ENCODE measurements at places on chromosomes 6 and 20.

DNA sequence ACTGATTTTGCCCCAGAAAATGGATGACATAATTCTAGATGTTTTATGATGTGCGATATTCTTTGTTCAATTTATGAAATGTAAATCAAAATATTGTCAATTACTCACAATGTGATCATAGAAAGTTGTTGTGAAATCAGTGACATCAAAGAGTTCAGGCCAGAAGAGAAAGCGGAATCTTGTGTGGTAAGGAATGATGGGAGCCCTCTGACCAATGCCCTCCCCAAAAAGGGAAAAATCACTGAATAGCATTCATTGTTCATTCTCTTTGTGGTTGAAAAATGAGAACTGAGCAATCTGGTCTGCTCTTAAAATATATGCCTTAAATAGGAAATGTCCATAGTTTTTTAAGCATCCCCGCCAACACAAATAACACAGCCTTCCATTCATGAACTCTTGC is 247.1 kb upstream of the GRIK2 start:
- DNase-seq = no peak

DNA sequence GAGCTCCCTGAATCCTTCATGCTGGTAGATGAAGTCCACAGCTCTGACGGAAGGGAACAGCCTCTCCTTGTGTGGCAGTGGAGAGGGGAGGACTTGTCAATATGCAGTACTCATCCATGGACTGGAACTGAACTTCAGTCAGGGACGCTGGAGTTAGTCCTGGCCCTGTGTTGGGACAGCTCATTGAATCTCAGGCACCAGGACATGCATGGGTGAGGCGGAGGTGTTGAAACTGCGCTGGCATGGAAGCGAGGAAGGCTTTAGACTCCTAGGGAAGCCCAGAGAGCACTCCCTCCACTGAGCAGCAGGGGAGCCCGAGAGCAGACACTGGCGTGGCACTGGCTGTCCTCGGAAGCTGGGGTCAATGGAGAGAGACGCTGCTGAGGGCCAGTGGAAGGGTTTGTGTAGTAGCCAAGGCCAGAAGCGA is 161.3 kb upstream of the GGTLC1 start:
- DNase-seq = no peak

DNA sequence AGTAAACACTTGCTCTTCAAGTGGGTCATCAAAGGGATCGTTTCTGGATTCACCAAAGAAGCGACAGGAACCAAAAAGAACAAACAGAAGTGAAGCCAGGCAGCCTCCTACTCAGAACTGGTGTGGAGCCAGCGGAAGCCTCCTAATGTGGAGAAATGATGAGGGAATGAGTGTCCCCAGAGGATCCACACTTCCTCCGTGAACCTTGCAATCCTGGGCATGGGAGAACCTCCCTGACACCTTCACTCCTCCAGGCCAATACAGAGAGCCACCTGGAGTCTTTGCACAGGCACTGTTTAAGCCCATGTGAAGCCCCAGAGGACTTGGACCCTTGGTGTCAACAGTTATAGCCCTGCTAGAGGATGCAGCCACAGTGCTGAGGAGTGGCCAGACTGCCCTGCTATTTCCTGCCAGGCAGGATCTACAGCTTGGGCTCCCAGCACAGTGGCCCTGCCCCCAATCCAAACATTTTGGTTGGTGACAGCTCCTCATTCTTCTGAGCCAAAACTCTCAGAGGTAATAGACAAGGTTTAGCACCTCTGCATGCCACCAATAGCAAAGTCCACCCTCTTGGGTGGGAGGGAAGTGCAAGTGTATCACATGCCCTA is 23.2 kb upstream of the SERINC1 start:
- no peak for DNase-seq

GRCh38 chr6:169232507-169232931 is 21.1 kb downstream of the THBS2 start:
- peak; percentile 21 for DNase-seq

- DNase-seq = no peak
Measured at GRCh38 chr6:139371421-139372203, 2.8 kb downstream of the CITED2 start.

- no peak for DNase-seq
Measured at GRCh38 chr20:25394276-25394675, 3.6 kb upstream of the ABHD12 start.

DNA sequence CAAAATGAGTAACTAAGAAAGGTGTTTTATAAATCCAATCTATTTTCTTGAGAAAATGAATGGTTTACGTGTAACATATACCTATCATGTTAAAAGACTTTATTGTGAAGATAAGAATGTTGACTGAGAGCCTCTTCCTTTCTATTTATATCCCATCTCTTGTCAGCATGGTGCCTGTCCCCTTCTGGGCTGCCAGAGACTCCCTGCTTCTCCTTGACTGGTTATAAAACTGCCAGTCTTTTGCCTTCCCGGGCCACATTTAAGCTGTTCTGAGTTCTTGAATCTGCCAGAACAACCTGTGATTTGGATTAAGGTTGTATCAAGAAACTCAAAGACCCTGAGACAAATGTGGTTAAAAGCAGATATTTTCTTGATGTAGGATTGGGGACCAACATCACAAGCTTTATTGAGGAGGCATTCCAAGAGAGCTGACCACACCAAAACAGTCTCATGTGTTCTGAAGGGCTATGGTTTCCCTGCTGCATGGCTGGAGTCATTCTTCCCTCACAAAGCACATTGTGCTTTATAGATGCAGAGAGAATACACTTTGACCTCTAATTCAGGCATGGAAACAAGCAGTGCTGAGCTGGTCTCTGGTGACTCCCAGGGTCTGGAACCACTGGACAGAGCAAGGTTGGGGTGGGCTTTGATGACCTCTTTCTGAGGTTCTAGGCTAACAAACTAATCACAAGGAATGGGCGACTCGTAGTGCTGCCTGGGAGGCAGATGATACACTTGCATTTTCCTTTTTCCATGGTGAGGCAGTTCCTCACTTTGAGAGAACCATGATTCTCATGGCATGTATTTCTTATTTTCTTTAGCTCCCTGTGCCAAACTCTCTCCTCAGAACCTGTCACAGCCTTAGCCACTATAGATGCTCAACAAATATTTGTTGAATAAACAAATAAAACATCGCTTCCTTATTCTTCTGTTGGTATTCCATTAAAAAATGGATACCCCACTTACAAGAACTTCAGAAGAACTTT is 205.0 kb upstream of the PREP start:
- no peak for DNase-seq

GRCh38 chr6:39029156-39030011 is 19.2 kb upstream of the GLP1R start:
- peak; percentile 60 for DNase-seq

GRCh38 chr6:112760831-112761230 is 413.7 kb downstream of the RFPL4B start:
- no peak for DNase-seq

DNA sequence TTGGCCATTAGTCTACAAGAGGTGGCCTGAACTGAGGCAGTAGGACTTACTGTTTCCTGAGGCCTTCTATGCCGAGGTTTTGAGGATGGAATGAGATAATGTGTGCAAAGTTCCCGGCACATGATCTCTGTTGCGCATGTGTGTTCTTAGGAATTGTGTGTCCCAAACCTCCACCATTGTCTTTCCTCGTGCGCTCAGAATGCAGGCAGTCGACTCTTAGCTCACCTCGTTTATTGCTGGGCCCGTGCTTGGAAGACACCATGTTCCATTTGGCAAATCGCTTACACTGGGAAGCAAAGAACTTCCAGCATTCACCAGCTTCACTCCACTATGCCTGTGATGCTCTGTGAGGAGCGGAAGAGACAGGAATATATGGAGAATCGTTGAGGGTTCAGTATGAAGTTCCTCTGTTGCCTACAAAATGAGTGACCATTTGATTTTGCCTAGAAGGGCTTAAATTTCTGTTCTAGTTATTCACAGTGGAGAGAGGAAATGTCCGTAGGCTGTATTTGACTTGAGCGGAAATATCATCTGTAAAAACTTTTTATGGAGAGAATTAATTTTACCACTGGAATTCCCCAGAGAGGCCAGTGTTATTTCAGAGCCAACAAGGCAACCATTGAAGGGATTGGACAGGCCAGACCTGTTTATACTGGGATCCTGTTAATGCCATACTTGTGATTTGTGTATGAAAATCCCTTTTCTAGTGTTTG is 75.7 kb upstream of the CLDN20 start:
- DNase-seq = no peak

GRCh38 chr20:37362821-37363220 is 16.9 kb downstream of the SRC start:
- DNase-seq = no peak

DNA sequence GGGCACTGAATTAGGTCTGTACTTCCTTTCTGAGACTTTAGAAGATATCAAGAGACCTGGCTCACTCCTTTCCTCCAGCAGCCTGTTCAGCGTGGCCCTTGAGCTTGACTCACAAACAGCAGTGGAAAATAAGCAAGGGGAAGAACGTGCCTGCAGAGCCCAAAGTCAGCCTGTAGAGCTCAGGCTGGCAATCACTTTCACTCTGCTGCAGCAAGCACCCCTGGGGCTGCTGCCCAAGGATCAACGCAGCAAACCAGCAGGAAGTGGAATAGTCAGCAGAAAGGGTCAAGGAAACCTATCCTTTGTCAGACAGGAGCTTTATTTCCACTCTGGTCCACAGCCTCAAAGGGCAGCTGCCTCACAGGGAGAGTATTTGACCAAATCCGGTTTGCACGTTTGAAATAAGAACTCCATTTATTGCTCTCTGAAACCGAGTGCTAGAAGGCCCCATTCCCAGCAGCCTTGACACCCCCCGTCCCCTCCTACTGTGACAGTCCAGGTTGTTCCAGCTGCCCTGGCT is 77.4 kb downstream of the PRDM1 start:
- DNase-seq = peak; percentile 87

GRCh38 chr20:57968120-57968519 is 258.3 kb upstream of the PMEPA1 start:
- no peak for DNase-seq

DNA sequence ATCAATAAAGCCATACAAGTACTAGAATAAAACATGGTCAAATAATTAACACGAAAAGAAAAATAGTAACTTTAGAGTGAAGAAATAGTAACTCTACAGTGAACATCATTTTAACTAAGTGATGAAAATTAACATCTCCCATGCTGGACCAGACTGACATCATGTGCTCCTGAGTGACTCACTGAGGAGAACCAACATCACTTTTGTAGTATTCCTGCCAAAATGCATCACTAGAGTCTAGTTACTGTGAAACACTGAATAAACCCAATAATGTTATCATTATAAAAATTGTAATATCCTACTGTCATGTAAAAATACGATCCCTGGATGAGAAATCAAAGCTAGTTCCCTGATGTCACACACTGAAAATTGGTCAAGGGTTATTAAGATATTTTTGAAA is 361.3 kb downstream of the CD109 start:
- DNase-seq = no peak

DNA sequence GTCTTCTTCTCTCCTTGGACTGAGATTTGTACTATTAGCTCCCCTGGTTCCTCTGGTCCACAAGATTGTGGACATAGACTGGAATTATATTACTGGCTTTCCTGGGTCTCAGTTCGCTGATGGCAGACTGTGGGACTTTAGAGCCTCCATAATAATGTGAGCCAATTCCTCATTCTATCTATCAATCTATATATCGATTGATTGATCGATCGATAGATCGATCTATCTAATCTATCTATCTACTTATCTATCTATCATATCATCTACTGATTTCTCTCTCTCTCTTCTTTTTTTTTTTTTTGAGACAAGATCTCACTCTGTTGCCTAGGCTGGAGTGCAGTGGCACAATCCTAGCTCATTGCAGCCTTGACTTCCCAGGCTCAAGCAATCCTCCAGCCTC is 51.5 kb upstream of the DDR1 start:
- no peak for DNase-seq

DNA sequence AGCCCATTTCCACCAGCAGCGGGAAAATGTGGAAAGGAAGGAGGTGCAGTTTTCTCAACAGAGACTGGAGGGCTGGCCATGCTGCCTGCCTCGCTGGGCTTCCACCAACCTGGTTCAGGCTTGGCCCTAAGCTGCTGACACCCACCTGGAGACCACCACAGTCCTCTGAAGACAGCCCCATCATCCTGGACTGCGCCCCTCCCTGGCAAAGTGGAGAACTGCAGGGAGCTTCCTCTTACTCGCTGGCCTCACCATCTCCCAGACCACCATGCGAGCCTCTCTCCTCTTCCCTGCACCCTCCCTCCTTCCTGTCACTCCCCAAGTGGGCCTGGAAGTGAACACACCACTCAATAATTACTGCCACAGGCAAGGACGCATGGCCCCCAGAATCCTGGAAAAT is 71.5 kb downstream of the PSMG4 start:
- DNase-seq = no peak

DNA sequence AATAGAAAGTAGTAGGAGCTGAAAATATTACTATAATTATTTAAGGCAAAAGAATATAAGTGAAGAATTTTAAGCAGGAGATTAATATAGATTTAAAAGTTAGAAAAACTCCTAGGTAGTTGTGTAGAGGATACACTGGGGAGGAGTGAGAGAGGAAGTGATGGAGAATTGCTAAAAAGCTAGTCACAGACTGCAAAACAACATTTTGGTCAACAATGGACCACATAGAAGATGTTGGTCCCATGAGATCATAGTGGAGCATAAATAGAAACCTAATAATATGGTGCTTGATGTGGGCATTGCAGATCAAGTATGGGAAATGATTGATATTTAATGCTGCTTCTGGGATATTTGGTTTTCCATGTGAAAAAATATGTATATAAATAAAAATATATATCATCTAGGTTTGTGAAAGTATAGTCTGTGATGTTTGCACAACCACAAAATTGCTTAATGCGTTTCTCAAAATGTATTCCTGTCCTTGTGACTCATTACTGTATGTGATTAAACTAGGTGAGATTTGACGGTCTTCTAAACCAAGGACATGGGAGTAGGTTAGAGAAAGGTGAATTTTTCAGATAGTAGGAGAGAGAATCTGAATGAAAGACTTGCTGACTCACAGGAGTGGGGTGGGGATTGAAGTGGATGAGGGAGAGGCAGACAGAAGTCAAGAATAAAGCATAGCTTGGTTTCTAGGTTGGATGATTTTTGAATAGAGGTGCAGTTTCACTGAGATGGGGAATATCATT is 174.0 kb downstream of the BCKDHB start:
- DNase-seq = no peak

DNA sequence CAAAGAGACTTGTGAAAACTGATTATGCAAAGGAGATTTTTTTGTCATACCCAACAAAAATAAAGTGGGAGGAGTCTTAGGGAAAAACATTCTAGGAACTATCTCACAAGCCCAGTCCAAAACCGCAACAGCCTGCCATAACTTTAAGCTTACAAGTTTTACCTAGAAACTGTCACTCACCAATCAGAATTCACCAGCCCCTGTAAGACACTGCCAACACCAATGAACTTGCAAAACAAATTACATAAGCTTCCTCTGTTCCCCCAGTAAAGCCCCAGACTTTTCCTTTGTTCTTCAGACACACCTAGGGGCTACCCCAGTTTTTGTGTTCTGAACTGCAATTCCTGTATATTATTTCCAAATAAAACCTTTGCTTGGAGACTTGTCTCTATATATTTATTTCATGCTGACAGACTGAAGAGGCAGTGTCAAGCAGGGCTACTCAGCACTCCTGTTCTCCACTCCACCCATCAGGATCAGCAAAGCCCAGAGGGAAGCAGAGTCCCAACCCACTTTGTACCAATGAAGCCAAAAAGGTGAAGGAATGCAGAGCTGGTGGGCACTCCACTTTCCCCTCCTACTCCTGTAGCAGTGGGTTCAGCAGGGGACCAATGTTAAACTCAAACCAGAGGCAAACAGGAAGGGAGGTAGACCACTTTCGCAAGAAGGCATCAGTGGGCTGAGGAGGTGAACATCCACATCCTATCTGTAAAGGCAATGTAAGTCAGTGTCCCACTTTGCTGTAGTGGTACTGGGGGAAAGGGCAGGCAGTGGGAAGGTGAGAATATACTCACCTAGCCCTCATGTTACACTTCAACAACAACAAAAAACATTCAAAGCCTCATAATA is 142.5 kb upstream of the RUNX2 start:
- DNase-seq = peak; percentile 43

GRCh38 chr6:40907198-40907701 is 131.8 kb downstream of the UNC5CL start:
- DNase-seq = no peak
